Left renal cortex interstitium (tissue), 4 donors: ENCODE measurements at places on chromosomes 5 and 9. TPM values are rescaled to one million over a fixed set of nuclear protein-coding genes. Genes with fewer than 3 reads are reported as not detected.

Gene NMUR2
- 0.08 TPM for polyA plus RNA-seq

Gene ANXA2R
- 1.5 TPM for polyA plus RNA-seq

Gene TUSC1
- polyA plus RNA-seq: 25.2 TPM

DNA sequence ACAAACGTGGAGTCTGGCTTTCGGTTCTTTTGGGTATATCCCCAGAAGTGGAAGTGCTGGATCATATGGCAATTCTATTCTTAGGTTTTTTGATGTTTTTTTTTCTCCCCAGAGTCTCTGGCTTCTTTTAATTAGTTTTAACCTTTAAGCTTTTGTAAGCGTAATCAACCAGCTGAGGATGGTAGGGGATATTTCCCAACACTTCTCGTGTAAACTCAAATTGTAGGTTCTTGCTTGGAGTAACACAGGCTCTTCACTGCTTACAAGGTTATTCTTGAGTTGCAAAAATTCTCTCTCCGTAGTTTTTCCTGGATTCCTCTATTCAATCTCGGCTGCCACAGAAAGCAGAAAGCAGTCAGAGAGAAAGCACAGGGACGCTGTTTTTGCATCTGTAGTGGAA lies 11.9 kb downstream of the LAMC3 start:
- no peak for DNase-seq

- no peak for DNase-seq
Measured at GRCh38 chr5:168404365-168404764, 81.9 kb upstream of the RARS1 start.
